H7 (cell line): ENCODE measurements at places on chromosomes 11 and 22.
A peak's percentile ranks its signal among the peaks of the same experiment; 100 is the strongest.

DNA sequence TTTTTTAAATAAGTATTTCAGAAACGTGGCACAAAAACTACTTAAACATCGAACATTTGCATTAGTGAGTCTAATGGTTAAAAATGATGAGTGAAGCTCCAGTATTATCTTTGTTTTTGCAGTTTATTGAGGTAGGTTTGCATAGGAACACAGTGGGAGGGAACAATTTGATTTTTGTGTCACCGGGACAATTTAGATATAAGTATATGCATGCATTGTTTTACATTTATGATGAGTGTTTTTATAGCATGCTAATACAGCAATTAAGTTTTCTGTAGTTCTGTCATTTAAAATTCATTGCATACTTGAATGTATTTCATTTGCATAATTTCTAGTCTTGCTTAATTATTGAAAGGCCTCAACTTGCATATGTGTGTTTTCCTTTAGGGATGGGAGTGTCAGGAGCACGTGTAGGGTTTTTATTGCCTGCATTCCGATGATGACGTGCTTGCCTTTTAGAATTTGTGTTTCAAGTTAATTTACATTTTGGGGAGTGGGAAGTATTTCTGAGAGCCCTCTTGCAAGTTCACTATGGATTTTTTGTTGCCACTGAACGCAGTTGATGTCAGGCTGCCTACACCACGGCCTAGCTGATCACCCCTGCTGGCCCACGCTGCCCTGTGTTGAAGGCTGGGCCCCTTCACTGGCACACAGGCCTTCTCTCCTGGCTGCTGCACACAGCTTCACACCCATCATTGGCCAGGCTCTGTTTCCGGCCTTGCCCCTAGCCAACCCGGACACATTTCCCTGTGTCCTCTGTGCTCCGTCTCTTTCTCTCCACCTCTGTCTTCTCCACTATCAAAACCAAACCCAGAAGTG, 120.9 kb downstream of the TBC1D22A start:
- DNase-seq = no peak

DNA sequence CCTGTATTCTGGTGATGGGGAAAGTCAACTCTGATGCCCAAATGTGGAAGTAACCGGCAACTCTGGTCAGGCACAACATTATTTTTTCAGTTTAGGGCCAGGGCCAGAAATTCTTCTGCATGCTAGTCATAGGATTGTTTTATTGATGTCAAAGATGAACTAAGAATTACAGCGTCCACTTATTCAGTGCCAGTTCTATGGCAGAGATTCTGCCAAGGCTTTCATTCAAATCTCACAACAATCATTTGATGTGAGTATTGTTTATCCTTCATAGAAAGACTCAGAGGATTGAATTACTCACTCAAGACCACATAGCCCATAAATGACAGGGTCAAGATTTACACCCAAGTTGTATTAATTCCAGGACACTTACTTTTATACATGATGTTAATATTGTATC, 87.7 kb downstream of the TMPRSS5 start:
- no peak for DNase-seq

- peak; percentile 38 for DNase-seq
Measured at GRCh38 chr11:111565114-111565720, 24.7 kb downstream of the LAYN start.

DNA sequence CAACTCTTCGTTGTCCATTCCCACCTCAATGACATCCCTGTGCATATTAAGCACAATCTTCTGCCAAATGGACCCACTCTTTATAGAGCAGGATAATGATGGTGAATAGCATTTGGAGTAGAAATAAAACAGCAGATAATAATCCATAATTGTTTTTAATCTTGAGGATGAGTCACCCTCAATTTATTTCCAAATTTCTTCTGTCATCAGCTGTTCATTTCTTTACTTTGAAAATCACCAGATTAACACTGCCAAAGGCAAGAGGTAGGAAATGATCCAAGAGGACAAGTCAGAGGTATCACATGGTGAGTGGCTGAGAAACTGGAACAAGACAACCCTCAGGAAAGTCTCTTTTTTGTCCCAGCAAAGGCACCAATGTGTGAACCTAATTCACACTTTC, 7.3 kb upstream of the AMBRA1 start:
- DNase-seq = no peak

- no peak for DNase-seq
Measured at GRCh38 chr22:29109822-29110221, 37.0 kb downstream of the KREMEN1 start.

DNA sequence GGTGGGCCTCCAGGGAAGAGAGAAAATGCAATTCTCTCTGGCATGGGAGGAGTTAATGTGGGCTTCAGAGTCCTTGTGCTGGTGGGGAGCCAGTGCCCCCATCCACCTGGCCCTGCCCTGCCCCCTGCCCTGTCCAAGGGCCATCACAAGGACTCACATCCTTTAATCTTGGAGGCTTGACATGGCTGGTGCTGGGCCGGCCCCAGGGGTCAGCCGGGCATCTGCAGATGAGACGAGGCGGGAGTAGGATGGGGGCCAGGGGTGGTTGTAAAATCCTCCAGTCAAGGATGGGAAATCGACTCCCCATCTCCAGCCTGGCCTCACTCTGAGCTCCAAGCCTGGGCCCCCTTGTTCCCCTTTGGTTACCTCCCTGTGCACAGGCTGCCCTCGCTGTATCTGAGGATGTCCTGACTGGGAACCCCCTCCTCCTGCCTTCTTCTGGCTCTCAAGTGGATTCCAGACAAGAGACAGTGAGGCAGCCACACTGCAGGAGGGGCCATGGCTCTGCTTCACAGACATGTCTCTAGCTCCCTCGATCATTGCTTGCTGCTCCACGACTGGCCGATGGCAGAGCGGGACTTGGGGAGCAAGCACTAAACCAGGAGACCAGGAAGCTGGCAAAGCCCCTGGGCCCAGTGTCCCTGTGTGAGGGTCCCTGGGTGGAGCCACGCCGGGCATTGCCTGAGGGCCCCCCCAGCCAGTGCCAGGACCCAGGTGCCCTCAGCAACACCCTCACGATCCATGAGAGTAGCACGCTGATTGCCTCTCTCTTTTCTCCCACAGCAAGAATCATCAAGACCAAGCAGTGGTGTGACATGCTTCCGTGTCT, 1120.5 kb downstream of the BRD1 start:
- DNase-seq = peak; percentile 42

- no peak for DNase-seq
Measured at GRCh38 chr11:79414644-79415317, 26.0 kb downstream of the TENM4 start.

DNA sequence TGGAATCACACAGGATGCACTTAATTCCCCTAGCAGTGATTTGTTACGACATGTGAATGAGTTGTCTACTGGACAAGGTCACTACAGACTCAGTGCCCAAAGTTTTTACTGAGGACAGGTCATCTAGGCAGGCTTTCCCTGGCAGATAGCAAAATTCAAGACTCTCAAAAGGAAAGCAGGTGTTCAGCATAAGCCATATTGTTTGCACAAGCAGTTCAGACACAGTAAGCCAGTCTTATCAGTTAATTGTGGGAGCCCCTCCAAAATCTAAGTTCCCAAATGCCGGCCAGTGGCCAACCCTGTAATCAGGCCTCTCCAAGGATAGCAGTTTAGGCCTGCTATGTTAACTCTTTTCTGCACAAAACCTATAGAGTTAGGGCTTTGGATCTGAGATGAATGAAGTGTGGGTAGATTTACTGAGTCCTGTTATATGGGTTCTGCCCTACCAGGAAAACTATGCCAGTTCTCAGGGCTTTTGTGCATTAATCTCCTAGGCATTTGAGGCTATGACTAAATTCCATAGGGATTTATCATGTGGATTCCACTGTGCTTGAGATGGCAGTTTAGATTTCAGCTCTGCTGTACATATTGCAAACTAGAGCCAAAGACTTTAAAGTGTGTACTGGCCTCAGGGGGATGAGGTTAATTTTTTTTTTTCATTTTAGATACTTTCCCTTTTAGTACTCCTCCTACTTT, 4.8 kb upstream of the ARHGEF12 start:
- no peak for DNase-seq

- DNase-seq = no peak
Measured at GRCh38 chr11:86575927-86576326, 96.5 kb downstream of the ME3 start.

- peak; percentile 23 for DNase-seq
Measured at GRCh38 chr22:19062139-19062942, 59.9 kb downstream of the DGCR2 start.
